Non-pigmented ciliary epithelial cell (primary cell): ENCODE measurements at places on chromosomes 12 and 14.

GRCh38 chr12:414859-415258 is 13.4 kb downstream of the CCDC77 start:
- DNase-seq = no peak

DNA sequence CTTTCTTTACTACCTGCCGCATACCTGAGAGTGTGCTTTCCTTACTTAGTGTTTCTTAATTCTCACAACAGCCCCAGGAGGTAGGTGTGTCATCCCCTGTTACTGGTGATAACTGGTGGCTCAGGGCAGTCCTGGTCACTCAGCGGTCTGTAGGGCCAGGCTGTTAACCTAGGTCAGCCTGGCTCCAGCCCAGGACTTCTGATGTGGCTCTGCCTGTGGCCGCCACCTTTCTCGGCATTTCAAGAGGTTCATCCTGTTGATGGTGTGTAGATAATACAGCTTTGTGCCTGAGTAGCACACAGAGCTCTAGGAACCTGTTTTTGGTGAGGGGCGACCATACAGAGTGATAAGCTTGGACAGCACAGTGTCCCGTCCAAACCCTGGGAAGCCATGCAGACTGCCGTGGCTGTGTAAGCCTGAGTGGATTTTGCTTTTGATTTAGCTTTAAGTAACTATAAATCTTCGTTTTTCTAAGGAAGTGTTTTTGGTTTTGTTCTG is 11.9 kb upstream of the DNAH10 start:
- DNase-seq = no peak

DNA sequence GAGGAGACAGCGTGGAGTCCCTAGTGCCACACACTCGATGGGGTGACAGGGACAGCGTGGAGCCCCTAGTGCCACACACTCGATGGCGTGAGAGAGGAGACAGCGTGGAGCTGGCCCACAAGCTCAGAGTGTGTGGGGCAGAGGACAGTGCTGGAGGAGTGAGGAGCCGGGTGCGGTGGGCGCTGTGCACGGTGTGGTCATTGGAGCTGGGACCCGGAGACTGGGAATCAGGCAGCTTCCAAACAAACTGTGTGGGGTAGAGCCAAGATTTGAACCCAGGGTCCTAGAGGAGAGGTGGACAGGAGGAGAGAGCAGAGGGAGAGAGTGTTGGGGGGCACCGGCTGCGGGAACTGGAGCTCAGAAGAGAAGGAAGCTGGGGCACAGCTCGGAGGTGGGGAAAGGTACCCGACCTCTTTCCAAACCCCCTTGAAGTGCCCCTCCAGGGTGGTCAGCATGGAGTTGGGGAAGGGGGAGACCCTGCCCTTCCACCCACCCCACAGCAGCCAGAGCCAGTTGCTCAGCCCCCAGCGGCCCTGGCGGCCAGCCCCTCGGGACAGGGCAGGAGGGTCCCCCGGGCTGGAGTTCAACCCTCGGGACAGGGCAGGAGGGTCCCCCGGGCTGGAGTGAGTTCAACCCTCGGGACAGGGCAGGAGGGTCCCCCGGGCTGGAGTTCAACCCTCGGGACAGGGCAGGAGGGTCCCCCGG is 91.0 kb downstream of the NOC4L start:
- no peak for DNase-seq

- no peak for DNase-seq
These were observed 10.7 kb upstream of the IKZF4 start for GRCh38 chr12:56010111-56010570.

GRCh38 chr14:59305231-59305630 is 116.8 kb downstream of the DAAM1 start:
- DNase-seq = no peak

DNA sequence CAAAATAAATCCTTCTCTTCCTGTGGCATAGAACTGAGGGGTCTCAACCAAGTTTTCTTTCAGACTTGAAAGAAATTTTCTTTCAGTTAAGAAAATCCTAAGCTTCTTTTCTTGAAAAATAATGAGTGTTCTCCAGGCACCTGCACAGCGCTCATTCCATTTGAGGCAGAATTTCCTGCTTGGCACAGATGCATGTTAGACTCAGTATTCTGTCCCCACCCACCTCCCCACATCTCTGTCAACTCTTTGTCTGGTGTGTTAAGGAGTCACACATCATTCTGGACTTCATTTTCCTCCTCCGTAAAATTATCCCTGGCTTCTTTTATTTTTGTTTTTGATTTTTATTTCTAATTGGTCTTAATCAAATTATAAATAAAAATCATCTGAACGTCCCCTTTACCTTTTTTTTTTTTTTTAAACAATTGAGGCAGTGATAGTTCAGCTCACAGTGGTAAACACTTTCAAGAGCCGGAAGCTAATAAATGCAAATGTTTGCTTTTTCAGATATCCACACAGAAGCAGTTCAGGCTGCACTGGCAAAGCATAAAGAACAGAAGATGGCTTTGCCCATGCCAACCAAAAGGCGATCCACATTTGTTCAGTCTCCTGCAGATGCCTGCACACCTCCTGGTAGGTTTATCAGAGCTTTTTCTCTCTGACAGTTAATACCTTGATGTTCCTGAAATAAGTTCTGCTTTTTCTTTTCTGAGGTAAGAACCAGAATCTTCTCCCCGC is 104.0 kb upstream of the ATF1 start:
- DNase-seq = no peak

- DNase-seq = no peak
These were observed 6.7 kb upstream of the CLEC7A start for GRCh38 chr12:10136637-10137205.

- no peak for DNase-seq
These were observed 18.8 kb downstream of the SLC24A4 start for GRCh38 chr14:92341791-92342190.

DNA sequence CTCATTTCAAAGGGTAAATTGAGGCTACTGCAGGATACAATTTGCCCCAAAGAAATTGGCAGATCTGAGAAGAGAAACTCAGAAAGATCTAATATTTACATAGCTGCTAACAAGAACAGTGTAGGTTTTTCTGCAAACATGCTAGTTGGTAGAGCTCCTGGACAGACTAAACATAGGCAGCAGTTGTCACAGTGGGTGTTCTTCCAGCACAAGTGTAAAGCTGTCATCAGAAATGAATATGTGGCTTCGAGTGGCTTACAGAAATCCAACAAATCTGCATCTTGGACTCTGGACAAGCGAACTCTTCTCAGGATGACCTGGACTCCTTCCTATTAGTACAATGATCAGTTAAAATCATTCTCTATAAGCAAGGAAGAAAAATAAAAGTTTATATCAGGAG is 5.9 kb downstream of the CBX5 start:
- no peak for DNase-seq

DNA sequence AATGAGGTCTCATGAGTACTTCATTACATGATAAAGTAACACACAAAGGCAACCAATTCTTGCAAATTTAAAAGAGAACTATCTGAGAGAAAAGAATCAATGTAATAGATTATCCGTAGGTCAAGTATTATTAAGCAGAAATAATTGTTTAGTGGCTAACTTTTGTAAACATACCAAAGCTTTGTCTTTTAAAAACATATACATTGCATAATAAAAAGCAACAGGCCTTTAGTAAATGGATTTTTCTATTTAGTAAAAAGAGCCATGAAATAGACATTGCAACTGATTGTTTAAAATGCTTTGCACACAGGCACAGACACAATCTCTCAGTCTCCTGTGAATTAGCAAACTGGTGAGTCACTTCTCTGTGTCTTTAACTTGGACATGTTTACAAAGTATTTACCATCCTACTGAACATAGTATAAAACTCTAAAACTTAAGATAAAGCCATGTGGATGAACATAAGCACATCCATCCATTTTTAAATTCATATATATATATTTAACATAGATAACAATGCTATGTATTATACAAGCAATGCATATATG is 518.7 kb upstream of the MGAT4C start:
- DNase-seq = peak; percentile 5

- no peak for DNase-seq
These were observed 205.1 kb upstream of the TBX3 start for GRCh38 chr12:114888928-114889584.

- DNase-seq = peak; percentile 79
These were observed 85.4 kb downstream of the PTCSC3 start for GRCh38 chr14:36091096-36091495.

DNA sequence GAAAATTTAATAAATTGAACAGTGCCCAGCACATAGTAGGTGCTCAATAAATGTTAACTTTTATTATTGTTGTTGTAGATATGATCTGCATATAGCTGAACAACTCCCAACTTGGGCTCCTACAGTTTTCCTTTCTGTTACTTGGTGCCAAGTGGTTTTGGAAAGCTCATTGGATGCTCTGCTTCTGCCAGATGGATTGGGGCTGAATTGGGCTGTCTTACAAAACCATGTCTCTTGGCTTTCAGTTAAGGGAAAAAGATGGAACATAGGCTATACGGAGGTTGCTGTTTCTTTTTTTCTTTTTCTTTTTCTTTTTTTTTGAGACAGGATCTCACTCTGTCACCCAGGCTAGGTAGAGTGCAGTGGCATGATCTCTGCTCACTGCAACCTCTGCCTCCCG is 140.7 kb upstream of the PWP1 start:
- DNase-seq = no peak

DNA sequence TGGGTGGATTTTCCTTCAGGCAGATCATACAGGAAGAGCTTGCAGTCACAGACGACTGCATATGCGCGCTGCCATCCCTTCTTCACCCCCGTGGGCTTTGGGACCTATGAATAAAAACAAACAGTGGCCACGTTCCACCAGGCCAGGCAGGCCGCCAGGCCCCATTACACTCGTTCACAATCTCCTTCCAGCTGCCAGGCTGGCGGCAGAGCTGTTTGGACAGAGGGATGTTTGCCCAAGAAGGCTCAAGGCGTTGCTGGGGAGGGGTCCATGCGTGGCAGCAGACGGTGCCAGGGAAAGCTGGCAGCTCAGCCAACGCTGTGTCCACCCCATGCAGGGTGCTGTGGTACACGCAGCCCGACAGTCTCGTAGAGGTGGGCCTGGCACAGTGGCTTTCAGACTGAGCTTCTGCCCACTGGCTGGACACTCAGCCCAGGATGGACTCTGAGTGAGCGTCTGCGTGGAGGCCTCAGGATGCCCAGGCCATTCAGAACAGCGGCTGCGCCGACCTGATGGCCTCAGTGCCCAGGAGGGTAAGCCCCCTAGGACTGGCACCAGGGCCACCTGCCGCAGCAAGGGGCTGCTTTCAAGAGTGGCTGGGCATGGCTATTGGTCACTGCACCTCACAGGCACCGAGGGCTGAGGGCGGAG is 27.5 kb downstream of the AMN start:
- no peak for DNase-seq

GRCh38 chr12:119005913-119006312 is 24.6 kb downstream of the SRRM4 start:
- DNase-seq = no peak

- no peak for DNase-seq
These were observed 2.4 kb downstream of the SLC11A2 start for GRCh38 chr12:51023625-51024382.

DNA sequence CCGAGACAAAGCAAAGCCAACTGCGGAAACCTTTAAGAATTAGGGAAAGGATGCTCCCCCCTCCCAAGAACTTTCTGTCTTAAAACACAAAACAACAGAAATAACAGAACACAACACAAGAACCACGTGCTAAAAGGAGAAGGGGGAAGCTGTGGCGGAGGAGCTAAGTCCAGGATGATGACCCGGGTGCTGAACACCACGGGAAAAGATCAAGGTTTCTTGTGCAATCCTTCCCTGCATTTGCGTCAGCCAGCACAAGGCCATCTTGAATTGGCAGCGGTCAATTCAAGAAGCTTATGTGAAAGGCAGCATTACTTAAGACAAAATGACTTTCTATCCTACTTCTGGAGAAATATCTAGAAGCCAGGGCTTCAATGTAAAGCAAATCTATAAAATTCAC is 11.0 kb upstream of the CREBL2 start:
- no peak for DNase-seq

GRCh38 chr12:117774941-117775775 is 193.6 kb downstream of the KSR2 start:
- no peak for DNase-seq

GRCh38 chr12:25653487-25654175 is 100.5 kb upstream of the LMNTD1 start:
- DNase-seq = no peak

GRCh38 chr12:79127271-79127751 is 262.7 kb downstream of the SYT1 start:
- peak; percentile 95 for DNase-seq

- DNase-seq = no peak
These were observed 293.6 kb downstream of the AKAP6 start for GRCh38 chr14:32622742-32623141.

GRCh38 chr12:30887226-30887625 is 39.3 kb upstream of the TSPAN11 start:
- DNase-seq = no peak

DNA sequence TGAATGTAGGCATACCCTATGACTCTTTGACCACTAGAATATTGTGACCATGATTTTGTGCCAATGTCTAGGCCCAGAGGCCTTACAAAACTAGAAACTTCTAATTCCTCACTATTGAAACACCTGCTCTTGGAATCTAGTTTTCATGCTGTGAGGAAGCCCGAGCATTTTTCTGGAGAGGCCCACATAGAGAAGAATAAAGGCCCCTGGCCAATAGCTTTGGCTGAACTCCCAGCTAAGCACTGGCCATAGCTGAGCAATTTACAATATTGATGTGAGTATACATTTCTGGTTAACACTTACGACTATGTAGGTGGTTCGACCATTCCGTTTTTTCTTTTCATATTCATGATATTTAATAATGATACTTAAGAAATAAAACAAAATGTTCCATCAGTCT is 190.3 kb downstream of the KCNH5 start:
- no peak for DNase-seq

DNA sequence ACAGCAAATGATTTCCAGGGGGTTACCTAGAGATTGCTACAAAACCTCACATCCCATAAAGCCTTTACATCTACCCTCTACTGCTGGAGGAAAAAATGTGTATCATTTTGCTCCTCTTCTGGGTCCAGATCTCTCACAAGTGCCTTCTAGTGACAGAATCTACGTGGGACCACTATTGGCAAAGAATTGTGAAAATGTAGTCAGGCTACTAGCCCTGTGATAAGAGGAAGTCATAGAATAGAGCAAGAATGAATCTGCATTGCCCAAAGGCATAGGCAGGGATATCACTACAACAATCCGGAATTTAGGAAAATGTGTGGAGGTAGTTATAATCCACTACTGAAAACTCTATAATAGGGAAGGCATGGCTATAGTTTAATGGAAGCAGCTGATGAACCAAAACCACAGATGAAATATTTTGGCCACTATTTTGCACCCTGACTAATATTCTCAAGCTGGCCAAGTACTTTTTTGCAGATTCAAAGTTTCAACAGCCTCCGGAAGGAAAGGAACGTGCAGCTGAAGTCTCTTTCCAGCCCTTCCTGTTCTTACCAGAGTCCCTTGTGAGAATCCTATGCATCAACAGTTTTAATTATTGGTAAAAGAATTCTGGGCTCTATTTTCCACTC is 176.8 kb downstream of the PHLDA1 start:
- DNase-seq = no peak

GRCh38 chr12:87439990-87440827 is 589.0 kb downstream of the C12orf50 start:
- DNase-seq = peak; percentile 85

GRCh38 chr12:76719171-76720041 is 44.5 kb upstream of the ZDHHC17 start:
- no peak for DNase-seq
